Stimulated activated CD4-positive, alpha-beta T cell treated with anti-CD3 and anti-CD28 coated beads, Interleukin-1b, Interleukin-23, amount 100 ng/mL, for 48 hours (primary cell): ENCODE measurements at places on chromosomes 12 and 14.

DNA sequence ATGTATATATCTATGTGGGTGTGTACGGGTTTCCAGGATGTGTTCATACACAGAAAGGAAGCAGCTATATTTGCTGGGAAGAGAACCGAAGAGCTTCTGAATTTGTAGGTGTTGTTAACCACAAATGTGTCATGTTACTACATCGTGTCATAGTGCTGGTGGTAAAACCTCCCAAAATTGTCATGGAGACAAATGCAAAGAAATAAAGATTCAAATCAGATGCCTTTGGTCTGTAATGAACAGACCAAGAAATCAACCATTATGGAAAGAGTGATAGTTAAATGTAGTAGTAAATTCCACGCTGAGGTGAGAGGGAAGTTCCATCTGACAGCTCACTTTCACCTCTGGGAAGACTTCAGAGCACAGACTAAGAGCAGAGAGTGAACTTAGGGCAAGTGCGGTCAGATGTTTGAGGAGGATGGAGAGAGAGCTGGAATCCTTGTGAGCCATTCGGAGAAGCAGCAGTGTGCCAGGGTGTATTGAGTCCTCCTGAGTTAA lies 487.5 kb downstream of the TMEM121 start:
- peak; percentile 60 for DNase-seq

GRCh38 chr14:58639842-58640484 lies 2.2 kb downstream of the DACT1 start:
- no peak for DNase-seq

- DNase-seq = no peak
These were observed 206.8 kb upstream of the LHX5 start for GRCh38 chr12:113678223-113679119.

DNA sequence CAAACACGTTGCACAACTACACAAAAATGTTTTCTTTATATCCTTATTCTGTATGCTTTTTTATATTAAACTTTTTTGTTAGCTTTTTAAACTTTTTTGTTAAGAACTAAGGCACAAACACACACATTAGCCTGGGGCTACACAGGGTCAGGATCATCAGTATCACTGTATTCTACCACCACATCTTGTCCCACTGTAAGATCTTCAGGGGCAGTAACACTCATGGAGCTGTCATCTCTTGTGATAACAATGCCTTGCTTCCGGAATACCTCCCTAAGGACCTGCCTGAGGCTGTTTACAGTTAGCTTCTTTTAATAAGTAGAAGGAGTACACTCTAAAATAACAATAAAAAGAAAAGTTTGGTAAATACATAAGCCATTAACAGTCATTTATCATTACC lies 42.2 kb downstream of the PLEKHA5 start:
- DNase-seq = no peak

GRCh38 chr14:35123388-35123703 lies 994 bp downstream of the PRORP start:
- no peak for DNase-seq

- DNase-seq = no peak
These were observed 50.1 kb upstream of the HIF1A start for GRCh38 chr14:61645247-61645646.

DNA sequence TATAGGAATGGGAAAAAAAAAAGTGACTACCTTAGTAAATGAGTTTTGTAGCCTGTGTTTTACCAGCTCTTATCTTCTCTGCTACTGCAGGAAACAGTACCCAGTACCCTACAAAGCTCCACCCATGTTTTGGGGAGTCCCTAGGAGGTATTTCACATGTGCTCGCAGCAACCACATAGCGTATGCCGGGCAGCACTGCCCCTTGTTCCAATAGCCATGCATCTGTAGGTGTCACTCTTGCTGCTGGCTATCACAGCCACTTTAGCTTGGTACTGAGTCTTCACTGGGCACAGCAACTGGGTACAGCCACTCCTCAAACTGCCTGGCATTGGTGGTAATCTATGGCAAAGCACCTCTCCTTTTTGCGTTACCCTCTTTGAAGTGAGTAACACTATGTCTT lies 2.0 kb upstream of the MDM1 start:
- peak; percentile 28 for DNase-seq

GRCh38 chr12:52338241-52338960 lies 17.2 kb upstream of the KRT83 start:
- no peak for DNase-seq

- DNase-seq = no peak
These were observed 14.1 kb upstream of the NCOR2 start for GRCh38 chr12:124581307-124582107.

DNA sequence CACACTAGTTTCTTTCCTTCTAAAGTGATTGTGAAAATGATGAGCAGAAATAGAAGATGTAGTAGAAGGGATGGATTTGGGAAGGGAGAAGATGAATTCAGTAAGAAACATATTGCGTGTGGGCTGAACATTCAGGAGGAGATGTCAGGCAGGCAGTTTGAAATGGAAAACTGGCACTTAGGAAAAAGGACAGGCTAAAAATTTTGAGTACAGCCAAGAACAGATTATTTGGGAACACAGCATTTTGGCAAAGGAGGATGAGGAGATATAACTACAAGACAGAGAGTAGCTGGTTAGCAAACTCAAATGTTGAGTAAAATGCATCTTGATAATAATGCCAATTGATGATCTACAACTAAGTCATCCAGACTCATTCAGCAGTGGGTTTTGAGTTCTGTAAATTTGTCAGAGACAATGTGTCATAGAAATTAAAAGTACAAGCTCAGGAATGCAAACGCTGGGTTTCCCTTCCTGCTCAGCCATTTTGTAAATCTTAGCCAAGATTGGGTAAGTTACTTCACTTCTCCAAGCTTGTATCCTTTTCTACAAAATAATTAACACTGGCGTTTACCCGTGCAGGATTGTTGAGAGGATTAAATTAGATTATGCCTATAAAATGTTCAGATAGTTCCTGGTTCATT lies 255.0 kb downstream of the NAV3 start:
- DNase-seq = no peak

GRCh38 chr14:51328064-51328771 lies 88.2 kb downstream of the TMX1 start:
- DNase-seq = peak; percentile 77

DNA sequence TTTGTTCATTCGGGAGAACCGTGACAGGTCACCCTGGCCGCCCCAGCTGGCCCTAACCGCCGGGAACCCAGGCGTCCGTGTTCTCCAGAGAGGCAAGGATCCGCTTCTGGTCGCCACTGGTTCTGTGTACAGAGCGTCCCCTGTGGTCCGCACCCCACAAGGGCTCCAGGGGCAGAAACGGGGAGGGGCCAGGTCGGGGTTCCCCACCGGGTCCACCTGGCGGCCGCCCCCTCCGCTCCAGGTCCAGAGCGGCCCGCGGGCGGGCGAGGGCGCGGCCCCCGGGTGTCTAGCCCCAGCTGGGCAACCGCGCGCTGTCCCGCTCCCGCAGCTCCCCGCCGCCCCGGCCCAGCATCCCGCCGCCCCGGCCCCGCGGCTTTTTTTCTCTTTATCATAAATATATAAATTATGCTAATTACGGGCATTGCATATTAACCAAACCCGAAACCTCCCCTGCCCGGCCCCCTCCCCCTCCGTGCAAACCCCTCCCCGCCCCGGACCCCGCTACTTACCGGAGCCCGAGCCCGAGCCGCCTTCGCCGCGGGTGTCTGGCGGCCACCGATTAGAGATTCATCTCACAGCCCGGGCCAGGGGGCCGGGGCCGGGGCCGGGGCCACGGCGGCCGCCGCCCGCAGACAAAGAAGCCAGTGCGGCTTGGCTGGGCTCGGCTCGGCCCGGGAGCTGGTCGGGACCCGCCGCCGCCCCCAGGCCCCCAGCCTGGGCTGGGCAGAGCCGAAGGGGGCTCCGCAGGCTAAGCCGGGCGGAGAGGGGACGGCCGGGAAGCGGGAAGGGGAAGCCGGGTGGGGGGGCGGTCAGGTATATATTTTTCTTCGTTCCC lies 512 bp downstream of the POU6F1 start:
- peak; percentile 24 for DNase-seq

GRCh38 chr14:77804592-77804991 lies 4.7 kb downstream of the ADCK1 start:
- peak; percentile 30 for DNase-seq

DNA sequence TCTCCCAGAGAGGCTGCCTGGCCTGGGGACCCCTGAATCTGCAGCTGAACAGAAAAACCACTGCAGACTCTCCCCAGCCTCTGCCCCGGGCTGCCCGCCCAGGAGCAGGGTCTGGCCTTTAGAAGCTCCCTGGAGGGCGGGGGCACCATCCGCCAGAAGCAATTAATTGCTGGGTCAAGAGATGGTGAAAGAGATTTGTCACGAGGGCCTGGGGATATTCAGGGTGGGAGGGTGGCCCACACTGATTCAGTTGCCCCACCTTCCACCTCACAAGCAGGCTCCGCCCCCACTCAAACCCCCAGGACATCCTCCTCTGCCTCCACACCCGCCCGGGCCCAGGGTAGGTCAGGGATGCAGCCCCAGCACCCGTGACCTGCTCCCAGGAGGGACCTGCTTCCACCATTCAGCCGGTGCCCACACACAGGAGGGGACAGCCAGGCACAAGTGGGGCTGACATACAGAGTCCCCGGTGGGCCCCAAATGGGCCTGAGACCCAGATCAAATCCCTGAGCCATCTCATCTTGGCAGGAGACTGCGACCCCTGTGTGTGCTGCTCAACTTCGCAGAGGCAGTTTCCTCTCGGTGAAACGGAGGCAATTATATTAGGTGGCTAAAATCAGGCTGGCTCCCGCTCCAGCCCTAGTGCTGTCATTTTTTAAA lies 23.0 kb downstream of the NCOR2 start:
- DNase-seq = no peak

DNA sequence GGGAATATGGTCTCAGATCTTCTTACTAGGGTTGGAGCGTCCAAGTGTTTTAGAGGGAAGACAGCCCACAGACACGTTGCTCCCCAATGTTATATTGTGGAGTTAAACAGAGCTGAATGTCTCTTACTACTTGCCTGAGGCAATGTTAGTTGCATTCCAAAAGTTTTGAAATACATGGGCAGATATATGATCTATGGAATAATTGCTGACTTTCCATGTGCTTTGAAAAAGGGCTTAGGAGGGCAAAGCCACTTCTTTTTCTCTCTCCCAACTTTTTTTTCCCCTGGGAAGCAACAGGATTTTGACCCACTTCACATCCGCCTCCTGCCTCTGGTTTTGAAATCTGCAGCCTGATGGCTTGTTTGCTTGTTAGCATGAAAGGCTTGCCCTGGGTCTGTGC lies 33.7 kb upstream of the PAX9 start:
- no peak for DNase-seq

- no peak for DNase-seq
These were observed 23.2 kb downstream of the TIMELESS start for GRCh38 chr12:56425940-56426438.
